ENCODE measurements at places on chromosomes 2 and 18. TPM values are rescaled to one million over a fixed set of nuclear protein-coding genes. Genes with fewer than 3 reads are reported as not detected.

ZSWIM2 gene
- total RNA-seq, result not detected

NT5C1B gene
- total RNA-seq, result not detected

EMX1 gene
- total RNA-seq, result not detected

DCAF17 gene
- total RNA-seq, result 19.2 TPM

PTPN2 gene
- 28.6 TPM for total RNA-seq

GRCh38 chr2:199693861-199694260 lies 157.1 kb downstream of the FTCDNL1 start:
- H3K4me3 ChIP-seq, result no peak overlapping the region
- no peaks in the 10 kb centered on the region for H3K36me3 ChIP-seq
- DNase-seq, result no peak
- H3K27ac ChIP-seq, result no peak overlapping the region

GRCh38 chr2:33488178-33488690 lies 11.8 kb downstream of the RASGRP3 start:
- DNase-seq, result no peak
- H3K27me3 ChIP-seq, result no peaks in the 10 kb centered on the region
- H3K4me1 ChIP-seq, result peaks cover 24% of the 10 kb centered on the region
- H3K4me3 ChIP-seq, result no peak overlapping the region

GRCh38 chr18:45168866-45169600 lies 446.2 kb upstream of the SLC14A2 start:
- H3K27ac ChIP-seq, result no peak overlapping the region
- no peaks in the 10 kb centered on the region for H3K27me3 ChIP-seq
- H3K36me3 ChIP-seq, result no peaks in the 10 kb centered on the region
- no peak for DNase-seq
- H3K4me1 ChIP-seq, result peaks cover 46% of the 10 kb centered on the region

GRCh38 chr2:211270257-211270656 lies 713.9 kb downstream of the CPS1 start:
- no peak overlapping the region for H3K27ac ChIP-seq
- H3K27me3 ChIP-seq, result peaks cover 4% of the 10 kb centered on the region
- H3K4me3 ChIP-seq, result no peak overlapping the region
- no peaks in the 10 kb centered on the region for H3K36me3 ChIP-seq
- no peaks in the 10 kb centered on the region for H3K4me1 ChIP-seq
- DNase-seq, result no peak

DNA sequence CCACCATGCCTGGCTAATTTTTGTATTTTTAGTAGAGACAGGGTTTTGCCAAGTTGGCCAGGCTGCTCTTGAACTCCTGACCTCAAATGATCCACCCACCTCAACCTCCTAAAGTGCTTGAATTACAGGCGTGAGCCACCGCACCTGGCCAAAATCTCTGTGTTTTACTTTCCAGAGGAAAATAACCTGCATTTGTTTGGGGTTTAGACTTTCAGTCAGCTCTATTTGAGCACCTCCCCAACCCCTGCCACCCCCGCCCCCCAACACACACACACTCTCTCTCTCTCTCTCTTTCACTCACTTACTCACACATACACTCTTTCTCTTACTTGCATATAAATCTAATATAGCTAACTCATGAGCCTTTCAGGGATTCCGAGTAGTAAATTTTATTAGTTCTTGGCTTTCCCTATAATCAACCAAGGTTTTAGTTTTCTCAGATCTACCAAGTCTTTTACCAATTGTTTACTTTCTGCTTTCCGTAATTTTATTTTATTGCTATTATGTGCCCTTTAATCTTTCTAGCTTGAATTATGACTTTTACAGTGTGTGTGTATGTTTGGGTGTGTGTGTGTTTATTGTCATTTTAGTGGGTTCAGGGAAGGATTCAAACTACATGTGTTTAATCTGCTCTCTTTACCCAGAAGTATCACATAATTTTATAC lies 24.5 kb downstream of the MFSD6 start:
- peaks cover 10% of the 10 kb centered on the region for H3K36me3 ChIP-seq
- DNase-seq, result no peak
- no peaks in the 10 kb centered on the region for H3K4me1 ChIP-seq

DNA sequence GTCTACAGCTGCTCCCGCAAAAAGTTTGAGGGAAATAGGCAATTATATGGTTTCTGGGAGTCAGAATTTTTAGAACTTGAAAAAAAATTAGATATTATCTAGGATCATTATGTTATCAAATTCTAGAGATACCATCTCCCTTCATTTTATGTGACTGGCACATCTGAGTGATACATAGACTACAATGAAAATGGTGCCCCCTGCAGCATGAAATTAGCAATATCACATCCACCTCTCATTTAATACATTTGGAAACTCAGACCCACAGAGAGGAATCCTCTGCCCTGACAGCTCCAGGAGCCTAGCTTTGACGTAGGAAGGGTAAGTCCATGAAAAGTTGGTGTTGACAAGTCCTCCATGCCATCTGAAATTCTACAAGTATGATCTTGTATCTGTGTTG lies 381.6 kb downstream of the SUCLG1 start:
- no peak for DNase-seq
- H3K27me3 ChIP-seq, result peaks cover 4% of the 10 kb centered on the region
- H3K27ac ChIP-seq, result no peak overlapping the region
- H3K36me3 ChIP-seq, result no peaks in the 10 kb centered on the region

GRCh38 chr2:85888020-85888683 lies 638 bp downstream of the ST3GAL5 start:
- DNase-seq, result no peak
- H3K27me3 ChIP-seq, result no peaks in the 10 kb centered on the region
- peaks cover 69% of the 10 kb centered on the region for H3K4me1 ChIP-seq
- peaks cover under 1% of the 10 kb centered on the region for H3K36me3 ChIP-seq
- peak overlapping the region; percentile 74 for H3K27ac ChIP-seq

GRCh38 chr2:101253013-101253702 lies 472 bp downstream of the CNOT11 start:
- DNase-seq, result peak; percentile 87
- H3K36me3 ChIP-seq, result peaks cover 5% of the 10 kb centered on the region
- H3K4me3 ChIP-seq, result peak overlapping the region; percentile 94
- peak overlapping the region; percentile 96 for H3K27ac ChIP-seq
- peaks cover 28% of the 10 kb centered on the region for H3K4me1 ChIP-seq

Data from osteocyte (in vitro differentiated cells).